ENCODE measurements at places on chromosomes 12 and 14.

DNA sequence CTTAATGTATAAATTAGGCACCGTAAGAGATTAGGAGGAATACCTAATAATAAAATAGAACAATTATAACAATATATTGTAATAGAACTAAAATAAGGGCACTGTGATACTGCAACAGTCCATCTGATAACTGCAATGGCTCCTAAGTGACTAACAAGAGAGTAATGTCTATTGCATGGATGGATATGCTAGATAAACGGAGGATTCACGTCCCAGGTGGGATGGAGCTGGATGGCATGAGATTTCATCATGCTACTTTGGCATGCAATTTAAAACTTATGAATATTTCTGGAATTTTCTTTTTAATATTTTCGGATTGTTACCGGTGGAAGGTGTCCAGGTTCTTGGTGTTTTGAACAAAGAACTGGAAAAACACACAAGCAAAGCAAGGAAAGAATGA lies 2.2 kb upstream of the TMEM19 start:
- DNase-seq: no peak

GRCh38 chr12:109738878-109739665 lies 25.4 kb downstream of the FAM222A start:
- no peak for DNase-seq

- DNase-seq: no peak
Observed at GRCh38 chr12:65229441-65229840, 49.0 kb upstream of the MSRB3 start.

DNA sequence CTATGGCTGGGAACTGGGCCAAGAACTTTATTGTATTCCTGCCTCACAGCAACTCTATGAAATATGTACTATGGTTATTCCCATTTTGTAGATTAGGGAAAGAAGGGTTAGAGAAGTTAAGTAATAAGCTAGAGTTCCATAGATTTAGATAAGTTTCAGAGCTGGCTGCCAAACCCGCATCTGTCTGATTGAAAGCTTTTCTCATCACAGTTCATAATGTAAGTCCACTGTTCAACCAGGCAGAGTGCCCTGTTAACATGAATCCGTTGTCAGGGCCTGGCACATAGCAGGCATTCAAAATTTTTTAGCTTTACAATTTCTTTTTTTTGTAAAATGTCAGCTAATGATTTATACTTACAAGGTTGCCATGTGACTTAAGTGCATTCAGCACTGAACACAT lies 467.3 kb downstream of the NRXN3 start:
- DNase-seq: no peak

GRCh38 chr14:52235434-52235833 lies 32.1 kb upstream of the PTGDR start:
- no peak for DNase-seq

DNA sequence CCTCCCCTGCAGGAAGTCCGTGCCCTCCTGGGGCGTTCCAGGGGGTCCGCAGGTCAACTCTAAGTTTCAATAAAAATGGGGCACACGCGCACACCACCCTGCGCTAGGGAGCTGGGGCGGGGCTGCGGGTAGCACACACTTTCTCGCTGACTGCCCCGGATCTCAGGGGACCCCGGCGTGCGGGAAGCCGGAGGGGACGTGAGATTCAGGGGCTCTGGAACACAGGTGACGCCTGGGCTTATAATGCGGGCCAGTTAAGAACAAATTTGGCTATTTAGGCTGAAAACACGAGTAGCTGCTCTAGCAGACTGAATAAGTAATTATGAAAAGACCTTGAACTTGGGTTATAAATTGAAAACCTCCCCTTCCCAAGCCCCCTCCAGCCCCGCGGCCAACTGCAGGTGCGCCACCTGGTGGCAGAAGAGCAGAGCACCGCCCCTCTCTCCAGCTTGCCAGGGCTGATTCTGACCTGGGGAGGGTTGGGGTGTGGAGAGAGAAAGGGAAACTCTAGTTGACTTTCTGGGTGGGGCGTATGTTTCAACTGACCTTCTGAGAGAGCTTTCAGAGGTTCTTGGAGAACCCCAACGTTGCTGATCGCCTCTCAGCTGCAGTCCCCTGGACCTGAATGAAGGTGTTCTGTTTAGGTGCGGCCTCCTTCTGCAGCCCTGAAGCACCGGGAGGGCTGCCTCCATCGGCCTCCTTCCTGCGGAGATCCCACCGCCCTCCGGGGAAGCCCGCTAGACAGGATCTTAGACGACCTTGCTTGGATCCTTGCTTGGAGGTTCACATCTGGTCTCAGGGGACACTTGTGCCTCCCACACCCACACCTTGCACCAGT lies 118.4 kb upstream of the EVL start:
- DNase-seq: peak; percentile 44

- DNase-seq: no peak
Observed at GRCh38 chr12:124811633-124812032, 52.0 kb downstream of the SCARB1 start.

- no peak for DNase-seq
Observed at GRCh38 chr12:127469331-127469730, 797.6 kb upstream of the TMEM132C start.

- DNase-seq: no peak
Observed at GRCh38 chr12:108709697-108710096, 21.6 kb downstream of the CORO1C start.

GRCh38 chr14:75714991-75715390 lies 53.9 kb downstream of the TTLL5 start:
- DNase-seq: no peak

- no peak for DNase-seq
Observed at GRCh38 chr14:97688631-97689336, 891.6 kb downstream of the VRK1 start.
